ENCODE measurements at places on chromosomes 5 and 9.

DNA sequence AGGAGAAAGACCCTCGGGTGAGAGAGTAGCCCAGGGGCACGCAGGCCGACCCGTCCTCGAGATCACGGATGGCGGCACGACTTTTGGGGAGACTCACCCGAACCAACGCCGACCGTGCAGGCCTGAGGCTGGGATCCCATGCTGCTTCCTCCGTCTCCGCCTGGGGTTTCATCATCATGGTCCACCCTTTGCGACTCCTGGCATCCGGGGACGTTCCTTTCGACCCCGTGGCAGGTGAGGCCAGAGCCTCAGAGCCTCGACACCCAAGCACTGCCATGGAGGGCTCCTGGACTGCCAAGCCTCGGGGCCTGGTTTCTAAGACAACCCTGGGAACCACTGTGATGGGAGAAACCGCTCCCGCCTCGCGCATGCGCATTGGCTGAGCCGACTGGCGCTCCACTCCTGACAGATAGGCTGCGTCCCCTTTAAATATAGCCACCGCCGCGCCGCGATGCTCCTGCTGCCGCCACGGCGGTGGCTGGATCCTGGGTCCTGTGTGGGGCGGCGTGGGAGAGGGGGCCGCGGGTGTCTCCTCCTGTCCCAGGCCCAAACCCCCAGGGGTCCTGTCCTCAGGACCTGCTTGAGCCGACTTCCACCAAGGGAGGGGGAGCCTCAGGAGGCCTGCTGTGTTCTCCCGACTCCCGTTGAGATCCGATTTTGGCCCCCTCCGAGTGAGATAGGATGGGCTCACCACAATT, 481.6 kb downstream of the SPATA31A7 start:
- no peak for DNase-seq

- DNase-seq = no peak
Observed at GRCh38 chr5:139764886-139765408, 30.7 kb upstream of the PSD2 start.

DNA sequence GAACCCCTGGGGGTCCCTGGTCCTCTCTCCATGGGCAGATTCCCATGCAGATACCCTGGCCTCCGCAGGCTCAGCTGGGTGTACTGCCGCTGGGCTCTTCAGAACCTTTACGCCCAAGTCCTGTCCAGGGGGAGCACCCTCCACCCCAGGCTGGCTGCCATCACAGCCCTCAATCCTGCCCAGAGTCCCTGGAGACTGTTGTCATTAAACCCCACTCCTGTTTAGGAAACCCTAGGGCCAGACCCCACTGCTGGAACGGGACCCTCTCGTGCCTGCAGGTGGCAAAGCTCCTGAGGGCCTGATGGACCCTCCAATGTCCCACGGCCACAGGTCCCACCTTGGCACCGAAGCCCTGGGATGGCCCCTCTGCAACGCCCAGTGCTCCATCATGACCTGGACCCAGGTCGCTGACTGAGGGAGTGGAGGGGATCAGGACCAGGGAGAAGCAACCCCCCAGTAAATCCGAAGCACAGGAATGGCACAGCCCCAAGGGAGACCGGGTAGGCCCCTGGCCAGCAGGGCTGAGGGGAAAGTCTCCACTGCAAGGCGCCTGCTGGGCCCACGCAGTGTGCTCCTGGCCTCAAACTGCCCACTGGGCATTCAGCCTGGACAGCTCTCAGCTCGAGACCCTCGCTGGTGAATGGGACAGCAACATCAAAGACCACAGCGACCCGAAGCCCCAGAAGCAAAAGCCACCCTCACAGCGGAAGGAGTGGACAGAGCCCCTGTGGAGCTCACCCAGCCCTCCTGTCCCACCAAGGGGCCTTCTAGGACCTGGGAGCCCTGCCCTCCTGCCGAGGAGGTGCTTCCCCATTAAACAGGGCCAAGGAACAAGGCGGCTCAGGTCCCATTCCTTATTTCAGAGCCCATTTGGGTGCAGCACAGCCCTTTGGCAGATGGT, 8.3 kb downstream of the ZDHHC11B start:
- DNase-seq = no peak

GRCh38 chr9:128231638-128232527, 28.7 kb downstream of the DNM1 start:
- no peak for DNase-seq

- DNase-seq = no peak
Observed at GRCh38 chr5:175740014-175740413, 82.1 kb downstream of the HRH2 start.

DNA sequence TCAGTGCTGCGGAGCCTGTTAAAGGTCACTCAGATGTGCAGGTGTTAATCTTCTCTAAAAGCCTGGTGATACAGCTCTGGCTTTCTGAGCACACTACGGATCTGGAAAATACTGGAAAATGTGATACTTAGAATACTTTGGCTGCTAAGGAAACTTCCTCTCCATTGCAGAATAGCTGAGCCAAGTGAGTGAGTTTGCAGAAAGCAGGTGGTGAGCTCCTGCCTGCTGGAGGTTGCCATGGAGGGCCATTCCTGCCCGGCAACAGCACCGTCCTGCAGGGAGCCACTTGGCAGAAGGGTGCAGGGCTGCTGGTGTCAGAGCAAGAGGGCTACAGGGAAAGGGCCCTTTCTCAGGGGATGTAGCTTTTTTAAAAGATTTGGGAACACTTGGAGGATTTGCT, 40.7 kb downstream of the SECISBP2 start:
- no peak for DNase-seq

DNA sequence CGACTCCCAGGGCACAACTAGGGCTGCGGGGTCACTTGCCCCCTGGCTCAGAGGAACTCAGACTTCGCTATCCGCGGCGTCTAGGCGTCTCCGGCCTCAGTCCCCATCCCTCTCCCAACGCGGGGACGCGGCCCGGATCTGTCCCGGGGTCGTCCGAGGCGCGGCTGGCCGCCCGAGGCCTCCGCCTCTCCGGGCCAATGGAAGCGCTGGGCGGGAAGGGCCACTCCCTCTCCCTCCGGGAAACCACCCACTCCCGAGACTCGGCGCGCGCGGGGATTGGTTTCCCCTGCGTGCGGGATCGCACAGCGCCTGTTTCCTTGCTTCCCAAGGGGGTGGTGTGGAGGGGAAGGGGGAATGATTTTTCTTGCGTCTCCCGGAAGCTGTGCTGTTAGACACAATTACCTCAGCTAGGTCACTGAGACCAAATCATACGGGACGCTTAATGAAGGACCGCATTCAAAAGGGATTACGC, 38.3 kb downstream of the NR2F1 start:
- no peak for DNase-seq

DNA sequence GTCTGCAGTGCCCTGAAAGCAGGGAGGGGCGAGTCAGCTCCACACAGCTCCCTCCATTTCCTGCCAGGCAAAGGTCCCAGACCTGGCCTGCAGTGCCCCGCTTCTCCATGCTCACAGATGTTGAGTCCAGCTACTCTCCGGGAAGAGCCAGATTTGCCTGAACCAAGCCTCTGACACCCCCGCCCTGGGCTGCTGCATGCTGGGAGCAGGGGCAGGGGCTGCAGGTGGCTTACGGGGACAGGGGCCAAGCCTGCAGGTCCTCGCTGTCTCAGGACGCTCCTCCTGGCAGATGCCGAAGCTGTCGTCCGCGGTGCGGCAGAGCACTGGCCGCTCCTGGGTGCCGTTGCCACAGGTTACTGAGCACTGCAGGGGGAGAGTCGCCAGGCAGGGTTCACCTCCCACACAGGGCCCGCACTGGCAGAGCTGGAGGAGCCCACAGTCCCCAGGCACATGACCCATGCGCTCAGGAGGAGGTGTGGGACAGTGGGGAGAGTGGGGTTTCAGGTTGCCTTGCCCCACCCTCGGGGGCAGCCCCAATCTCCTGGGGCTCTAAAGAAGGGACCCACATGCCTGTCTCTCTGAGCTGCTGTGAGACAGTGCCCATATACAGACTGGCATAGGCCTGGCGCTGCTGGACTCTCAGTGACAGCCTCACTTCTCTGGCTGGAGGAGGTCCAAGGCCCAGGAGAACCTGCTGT, 62.4 kb downstream of the ZNF354C start:
- DNase-seq = no peak

DNA sequence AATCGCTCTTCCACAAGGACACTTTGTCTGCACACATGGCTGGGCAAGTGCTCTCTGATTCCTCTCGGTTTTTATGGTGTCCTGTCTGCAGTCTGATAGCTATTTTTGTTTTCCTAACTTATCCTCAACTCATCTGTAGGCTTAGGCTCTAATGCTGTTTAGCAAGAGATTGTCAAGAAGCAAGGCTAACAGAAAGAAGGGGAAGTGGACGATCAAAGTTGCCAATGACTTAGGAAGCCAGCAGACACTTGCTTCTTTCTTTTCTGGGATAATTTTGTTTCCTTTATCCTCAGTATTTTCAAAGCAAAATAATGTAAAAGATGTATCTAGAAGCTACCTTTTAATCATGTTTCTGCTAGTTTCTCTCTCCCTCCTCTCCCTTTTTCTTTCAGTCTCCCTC, 130.7 kb downstream of the PRKACG start:
- DNase-seq = no peak

DNA sequence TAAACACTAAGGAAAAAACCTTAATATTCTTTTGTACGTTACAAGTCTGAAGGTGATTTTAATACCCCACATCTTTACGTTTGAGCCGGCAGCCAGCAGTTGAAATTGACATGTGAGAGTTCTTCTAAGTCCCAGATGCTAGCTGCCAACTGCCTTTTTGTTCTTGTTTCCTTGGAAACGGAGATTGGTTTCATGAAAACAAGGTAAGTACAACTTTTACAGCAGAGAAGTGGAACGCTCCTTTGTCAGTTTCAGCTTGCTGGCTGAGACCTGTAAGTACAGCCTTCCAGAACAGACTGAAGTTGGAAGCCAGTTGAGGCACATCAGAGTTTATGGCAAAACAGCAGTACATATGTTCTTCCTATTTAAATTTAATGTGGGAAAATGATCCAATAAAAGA, 1018.4 kb upstream of the ARRDC3 start:
- DNase-seq = no peak

GRCh38 chr9:103116246-103116645, 121.1 kb downstream of the CYLC2 start:
- no peak for DNase-seq

DNA sequence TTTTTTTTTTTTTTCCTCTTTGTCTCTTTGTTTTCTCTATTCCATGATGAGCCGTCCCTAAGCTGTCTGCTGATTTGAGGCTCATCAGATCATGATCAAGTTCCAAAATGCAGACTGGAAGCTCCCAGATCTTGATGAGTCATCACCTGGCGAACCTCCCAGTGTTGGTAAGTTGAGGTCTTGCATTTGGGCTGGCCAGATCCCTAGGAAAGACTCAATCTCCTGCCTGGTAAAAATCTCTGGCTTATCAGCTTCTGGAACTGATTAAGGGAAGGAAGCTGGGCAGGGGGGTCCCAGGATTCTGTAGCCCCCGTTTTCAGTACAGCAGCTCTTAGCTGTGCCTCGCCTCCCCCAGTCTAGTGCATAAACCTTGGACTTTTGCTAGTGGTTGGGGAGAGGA, 69.0 kb downstream of the TSPAN17 start:
- DNase-seq = no peak

- no peak for DNase-seq
Observed at GRCh38 chr5:147918101-147918685, 11.9 kb upstream of the C5orf46 start.

DNA sequence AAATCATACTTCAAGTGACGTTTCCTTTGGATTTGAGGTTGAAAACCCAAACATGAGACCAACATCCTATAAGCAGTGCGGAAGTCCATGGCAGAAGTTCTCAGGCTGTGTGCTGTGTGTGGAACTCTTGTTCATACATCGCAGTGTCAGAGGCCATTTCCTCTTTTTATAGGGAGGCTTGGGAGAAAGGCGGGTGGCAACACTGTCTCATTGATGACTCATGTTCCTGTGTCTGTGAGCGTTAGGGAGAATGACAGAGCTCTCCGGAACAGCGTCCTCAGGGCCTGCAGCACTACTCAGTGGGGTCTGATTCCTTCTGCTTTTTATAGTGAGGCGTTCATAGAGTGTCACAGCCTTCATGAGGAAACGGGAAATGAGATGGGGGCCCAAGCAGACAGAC, 98.8 kb upstream of the BASP1 start:
- no peak for DNase-seq

DNA sequence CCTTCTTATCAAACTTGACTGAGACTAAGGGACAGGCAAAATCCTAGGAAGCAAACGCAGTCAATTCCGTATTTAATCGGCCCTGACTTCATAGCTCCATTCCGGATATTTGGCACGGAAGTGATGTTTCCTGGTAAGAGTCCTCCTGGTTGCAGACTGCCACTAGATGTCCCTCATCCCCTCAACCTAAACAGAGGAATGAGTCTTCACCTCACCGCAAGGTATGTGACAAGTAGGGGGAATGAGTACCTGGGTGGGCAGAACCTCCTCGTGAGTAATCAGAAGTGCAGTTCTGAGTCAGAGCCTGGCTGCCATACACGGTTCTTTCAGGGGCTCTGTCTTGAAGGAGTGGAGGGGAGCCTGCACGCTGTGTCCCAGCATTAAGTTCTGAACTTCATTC, 173.6 kb downstream of the MUSK start:
- DNase-seq = no peak

DNA sequence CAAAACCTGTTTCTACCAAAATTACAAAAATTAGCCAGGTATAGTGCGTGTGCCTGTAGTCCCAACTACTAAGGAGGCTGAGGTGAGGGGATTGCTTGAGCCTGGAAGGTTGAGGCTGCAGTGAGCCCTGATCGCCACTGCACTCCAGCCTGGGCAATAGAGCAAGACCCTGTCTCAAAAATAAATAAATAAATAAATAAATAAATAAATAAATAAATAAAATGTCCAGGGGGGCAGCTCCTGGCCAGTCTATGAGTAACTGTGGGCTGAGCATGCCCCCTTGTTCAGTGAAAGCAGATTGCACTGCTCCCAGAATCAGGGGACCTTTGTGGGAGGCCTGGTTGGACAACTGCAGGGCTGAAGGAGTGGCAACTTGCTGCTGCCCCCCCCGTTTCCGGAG, 62.7 kb downstream of the PDE6A start:
- DNase-seq = no peak

GRCh38 chr5:155512329-155512728, 498.8 kb downstream of the KIF4B start:
- no peak for DNase-seq

- no peak for DNase-seq
Observed at GRCh38 chr9:90613502-90613901, 29.1 kb downstream of the DIRAS2 start.

GRCh38 chr9:118269623-118270022, 565.4 kb downstream of the TLR4 start:
- no peak for DNase-seq

- no peak for DNase-seq
Observed at GRCh38 chr5:93342563-93343061, 238.4 kb downstream of the NR2F1-AS1 start.

GRCh38 chr5:55911784-55912653, 60.9 kb downstream of the IL31RA start:
- DNase-seq = no peak

GRCh38 chr5:122102825-122103224, 24.8 kb upstream of the LOX start:
- DNase-seq = no peak

DNA sequence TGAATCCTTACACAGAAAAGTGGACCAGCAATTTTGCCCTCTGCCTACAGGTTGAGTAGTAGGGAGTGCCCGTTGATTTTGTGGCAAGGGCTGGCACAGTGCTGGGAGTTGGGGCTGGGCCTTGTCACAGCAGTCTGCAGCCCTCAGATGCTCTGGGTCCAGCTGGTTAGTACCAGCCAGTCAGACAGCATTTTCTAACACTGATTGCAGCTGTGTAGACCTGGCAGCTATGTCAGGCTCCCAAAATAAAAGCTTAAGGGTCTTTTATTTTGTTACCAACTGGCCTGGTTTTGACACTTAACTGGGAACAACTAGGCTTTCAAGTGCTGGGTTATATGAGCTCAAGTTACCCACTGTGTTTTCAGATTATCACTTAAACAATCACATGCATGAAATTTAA, 57.7 kb downstream of the MAT2B start:
- DNase-seq = no peak

- DNase-seq = no peak
Observed at GRCh38 chr5:107570805-107571531, 99.8 kb downstream of the EFNA5 start.

All from stimulated activated CD8-positive, alpha-beta memory T cell treated with anti-CD3 and anti-CD28 coated beads, Interleukin-2, amount 100 ng/mL, for 1 hour (primary cell).